ENCODE measurements at places on chromosomes 3 and 15.
A peak's percentile ranks its signal among the peaks of the same experiment; 100 is the strongest.

DNA sequence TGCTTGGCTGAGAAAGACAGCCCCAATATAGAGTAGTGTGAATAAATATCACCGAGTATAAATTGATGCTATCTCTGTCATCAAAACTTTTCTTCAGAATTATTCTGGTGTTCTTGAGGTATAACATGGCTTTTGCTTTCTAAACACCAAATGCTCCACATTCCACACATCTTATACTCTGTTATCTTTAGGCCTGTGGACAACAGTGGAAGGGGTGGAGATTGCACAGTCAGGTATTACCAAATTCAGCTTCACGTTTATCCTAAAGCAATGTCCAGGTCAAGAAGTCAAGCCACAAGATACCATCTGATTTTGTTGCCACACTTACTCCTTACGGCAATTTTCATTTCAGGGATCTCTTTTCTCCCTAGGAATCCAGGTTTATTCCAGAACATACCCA, 394.8 kb downstream of the SI start:
- no peak for DNase-seq

DNA sequence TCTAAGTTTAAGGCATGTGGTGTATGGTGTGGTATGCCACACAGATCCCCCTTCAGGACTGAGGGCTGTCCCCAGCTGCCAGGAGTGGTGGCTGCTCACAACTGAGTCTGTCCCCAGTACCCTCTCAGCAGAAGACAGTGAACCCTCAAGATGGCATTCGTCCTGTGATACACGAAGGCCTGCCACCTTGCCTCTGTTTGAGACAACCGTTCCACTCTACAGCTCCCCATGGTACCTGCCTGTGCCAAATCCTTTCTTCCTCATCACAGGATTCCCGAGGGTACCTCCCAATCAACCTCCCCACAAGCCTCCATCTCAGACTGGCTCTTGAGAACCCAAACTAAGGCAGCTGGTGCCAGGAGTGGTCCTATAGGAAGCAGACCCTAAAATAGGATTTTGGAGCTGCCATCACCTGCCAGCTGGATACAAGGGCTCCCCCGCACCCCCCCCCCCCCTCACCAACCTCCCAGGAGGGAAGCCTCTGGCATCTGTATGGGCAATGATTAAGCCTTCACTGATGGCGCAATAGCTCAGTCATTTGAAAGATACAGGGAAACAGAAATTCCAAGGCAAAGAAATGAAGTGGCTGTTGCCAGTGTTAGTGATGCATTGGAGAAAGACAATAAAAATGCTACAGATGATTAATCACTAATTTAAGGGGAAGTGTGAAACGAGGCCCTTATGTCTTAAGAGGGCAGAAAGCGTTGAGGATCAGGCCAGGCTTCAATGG, 230.0 kb upstream of the LYSMD4 start:
- no peak for DNase-seq

- no peak for DNase-seq
Observed at GRCh38 chr3:187385296-187385695, 17.1 kb downstream of the RTP4 start.

- no peak for DNase-seq
Observed at GRCh38 chr15:101381671-101382212, 86.7 kb upstream of the SNRPA1 start.

GRCh38 chr3:196147116-196147515, 64.1 kb downstream of the ZDHHC19 start:
- DNase-seq: no peak

DNA sequence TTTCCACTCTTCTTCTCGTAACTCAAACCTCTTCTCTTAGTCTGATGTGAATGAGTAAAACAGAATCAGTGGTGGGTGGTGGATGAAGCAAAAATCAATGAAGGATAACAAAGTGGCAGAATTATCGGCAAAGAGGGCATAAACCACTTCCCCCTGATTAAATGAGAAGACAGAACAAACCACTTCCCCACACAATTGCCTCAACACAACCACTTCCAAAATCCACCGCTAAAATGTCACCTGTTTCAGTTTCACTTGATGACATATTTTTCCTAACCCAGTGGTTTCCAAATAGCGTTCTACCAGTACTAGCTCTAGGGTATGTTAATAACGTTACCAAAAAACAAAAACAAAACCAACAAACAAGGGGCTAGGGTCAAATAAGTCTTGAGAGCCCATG, 478.7 kb upstream of the WNT5A start:
- no peak for DNase-seq

DNA sequence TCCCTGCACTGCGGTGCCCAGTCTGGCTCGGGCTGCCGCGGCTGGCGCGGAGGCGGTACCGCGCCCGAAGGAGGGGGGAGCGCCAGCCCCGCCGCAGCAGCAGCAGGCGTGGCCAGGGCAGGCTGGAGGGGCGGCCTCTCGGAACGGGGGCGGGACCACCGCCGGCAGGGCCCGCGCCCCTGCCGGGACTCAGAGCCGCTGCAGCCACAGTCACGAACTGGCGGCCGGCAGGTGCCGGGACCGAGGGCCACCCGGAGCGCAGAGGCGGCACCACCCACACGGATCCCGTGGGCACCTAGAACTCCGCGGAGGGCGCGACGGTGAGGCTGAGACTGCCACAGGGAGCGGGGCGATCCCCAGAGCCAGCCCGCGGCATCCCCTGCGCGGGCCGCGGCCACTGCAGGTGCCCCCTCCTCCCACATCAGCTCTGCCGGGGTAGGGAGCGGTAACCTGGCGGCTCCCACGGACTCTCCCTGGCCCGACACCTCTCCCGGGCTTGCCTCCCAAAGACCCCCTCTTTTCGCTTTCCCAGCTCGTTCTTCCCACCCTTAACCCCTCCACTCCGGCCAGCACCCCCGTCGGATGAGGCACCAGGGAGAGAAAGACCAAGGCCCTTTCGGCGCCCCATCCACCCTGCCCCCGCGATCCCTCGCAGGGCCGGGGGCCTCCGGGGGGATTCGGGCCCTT, at the start of gene VWA5B2:
Gene VWA5B2 (plus strand): TSS at position 192 of the 687 bp plus-strand sequence. CDS start 944 bp downstream, outside the sequence.
- DNase-seq: peak; percentile 83

GRCh38 chr3:67516496-67516895, 137.9 kb downstream of the SUCLG2 start:
- no peak for DNase-seq

GRCh38 chr3:156561533-156561932, 6.6 kb upstream of the SSR3 start:
- no peak for DNase-seq

- no peak for DNase-seq
Observed at GRCh38 chr3:76949462-76949861, 90.4 kb upstream of the ROBO2 start.

Measured in activated T-cell treated with anti-CD3 and anti-CD28 coated beads, Interleukin-2, amount 50 U/mL, for 48 hours (primary cell).